DND-41 (cell line): ENCODE measurements at places on chromosomes 2 and 18.

GRCh38 chr2:72173640-72174321 lies 26.1 kb upstream of the CYP26B1 start:
- DNase-seq = no peak

- peak; percentile 59 for DNase-seq
Measured at GRCh38 chr18:79400591-79401381, 5.1 kb downstream of the NFATC1 start.

- DNase-seq = no peak
Measured at GRCh38 chr2:57886161-57886786, 160.3 kb upstream of the VRK2 start.

DNA sequence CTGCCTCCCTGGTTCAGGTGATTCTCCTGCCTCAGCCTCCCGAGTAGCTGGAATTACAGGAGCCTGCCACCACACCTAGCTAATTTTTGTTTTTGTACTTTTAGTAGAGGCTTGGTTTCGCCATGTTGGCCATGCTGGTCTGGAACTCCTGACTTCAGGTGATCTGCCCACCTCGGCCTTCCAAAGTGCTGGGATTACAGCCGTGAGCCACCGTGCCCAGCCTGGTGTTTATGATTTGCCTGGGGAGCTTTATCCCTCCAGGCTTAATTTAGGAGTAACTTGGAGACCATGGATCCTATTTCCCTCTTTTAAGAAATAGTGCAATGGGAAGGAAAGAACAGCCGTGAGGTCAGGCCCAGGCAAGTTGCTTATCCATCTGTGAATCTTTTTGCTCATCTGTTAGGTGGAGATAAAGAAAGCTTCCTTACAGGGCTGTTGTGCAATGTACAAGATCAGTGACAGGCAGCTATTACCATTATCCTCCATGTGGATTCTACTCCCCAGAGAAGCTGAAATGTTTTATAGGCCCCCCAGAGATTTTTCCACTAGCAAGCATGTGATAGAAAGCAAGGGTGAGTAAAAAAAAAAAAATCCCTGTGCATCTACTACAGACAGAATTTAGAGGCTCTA lies 104.9 kb upstream of the MGAT5 start:
- no peak for DNase-seq

DNA sequence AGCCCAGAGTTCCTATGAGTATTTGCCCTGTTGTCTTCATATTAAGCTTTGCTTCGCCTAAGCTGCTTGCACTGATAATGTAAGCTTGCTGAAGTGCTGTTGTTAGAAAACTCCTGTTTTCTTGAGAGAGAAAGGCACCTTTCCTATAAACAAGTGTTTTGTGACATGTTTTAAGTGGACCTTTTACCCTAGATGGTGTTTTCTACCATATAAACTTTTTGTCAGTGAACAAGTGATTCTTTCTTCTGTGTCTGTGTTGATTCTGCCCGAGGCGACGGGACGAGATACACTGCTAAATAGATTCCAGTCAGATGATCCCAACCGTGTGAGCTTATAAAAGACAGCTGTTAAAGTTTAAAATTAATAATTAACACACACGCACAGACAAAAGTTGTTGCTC lies 24.1 kb downstream of the CABLES1 start:
- DNase-seq = no peak

DNA sequence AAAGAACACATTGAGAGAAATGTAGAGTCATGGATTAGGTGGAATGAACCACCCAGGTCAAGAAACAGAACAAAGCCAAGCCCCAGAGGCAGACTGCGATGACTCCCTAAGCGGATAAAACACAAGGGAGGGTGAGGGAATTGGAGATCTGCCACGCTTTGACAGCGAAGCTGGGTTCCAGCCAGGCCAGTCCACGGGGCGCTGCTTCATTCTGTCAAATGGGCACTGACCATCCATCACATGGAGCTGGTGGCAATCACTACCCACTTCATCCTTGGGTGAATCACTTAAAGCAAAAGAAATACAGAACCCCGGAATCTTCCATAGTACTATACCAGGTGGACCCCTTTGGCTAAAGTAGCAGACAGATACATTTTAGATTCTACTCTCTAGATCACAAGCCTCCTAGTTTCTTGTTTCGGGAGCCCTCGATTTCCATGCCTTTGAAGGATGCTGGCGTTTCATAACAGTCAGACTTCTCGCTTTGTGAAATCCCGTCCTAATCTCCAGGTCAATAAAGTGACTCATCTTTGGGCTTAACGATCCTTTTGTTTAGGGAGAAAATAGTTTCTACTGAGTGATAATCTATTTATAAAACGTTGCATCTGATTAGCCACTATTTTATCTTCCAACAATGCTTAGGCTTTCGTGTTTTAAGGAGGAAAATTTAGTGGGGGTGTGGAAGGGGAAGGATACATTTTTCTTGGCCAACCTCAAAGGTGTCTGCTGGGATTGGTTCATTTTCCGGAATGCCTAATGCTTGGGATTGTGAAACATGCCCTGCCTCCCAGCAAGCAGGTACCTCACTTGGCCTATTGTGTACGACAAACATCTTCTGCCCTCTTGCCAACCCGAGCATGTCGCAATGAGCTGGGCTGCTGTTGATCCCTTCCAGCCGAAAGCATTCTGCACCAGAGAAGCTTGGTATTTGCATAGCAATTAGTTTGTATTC lies 44.1 kb upstream of the HDAC4 start:
- no peak for DNase-seq

DNA sequence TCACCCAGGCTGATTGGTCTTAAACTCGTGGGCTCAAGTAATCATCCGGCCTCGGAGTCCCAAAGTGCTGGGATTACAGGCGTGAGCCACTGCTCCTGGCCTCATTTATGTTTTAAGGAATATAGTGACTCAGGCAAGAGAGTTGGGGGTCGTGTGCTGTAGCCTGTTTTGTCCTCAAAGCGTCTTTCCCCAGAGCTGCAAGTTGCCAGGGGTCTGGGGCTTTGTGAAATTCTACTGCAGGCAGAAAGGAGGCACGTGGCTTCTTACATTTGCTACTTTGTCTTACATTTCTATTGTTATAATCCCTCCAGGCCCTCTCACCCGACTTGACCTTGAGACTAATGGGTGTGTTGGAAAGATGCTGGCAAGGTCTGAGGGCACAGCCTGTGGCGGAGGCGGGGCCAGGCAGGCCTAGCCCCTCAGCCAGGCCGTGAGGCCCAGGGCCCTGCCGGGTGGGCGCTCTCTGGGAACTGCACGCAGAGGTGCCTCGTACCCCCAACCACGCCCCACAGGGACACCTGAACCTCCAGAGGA lies 85.8 kb upstream of the NDUFV2 start:
- no peak for DNase-seq

DNA sequence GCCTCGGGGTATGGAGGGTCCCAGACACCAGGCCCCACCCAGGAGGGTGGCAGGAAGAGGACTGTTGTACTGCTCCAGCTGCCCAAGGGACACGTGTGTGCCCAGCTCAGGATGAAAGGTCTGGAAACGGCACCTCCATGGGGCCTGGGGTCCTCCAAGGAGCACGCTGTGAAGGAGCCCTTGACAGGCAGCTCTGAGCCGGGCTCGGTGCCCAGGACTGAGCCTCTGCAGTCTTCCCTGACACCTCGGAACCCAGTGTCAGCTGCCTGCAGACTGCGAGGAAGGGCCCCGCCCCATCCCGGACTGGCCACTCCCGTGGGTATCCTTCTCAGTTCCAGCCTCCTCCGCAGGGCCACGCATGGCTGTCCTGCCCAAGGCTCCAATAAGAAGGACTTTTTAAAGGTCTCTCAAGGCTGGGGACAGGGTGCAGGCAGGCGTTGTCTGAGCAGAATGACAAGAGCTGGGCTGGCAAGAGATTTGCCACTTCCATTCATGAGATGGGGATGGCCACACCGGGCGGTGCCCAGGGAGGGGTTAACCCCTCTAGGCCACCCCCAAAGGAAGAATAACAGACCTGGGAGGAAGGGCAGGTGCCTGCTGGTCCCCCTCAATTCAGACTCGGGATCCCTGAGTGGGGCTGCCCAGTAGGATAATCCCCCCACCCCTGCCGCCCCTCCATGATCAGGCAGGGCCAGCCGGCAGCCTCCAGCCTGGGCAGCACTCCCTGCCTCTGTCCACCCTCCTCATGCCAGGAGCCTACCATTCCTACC lies 8.9 kb downstream of the ECEL1 start:
- no peak for DNase-seq

DNA sequence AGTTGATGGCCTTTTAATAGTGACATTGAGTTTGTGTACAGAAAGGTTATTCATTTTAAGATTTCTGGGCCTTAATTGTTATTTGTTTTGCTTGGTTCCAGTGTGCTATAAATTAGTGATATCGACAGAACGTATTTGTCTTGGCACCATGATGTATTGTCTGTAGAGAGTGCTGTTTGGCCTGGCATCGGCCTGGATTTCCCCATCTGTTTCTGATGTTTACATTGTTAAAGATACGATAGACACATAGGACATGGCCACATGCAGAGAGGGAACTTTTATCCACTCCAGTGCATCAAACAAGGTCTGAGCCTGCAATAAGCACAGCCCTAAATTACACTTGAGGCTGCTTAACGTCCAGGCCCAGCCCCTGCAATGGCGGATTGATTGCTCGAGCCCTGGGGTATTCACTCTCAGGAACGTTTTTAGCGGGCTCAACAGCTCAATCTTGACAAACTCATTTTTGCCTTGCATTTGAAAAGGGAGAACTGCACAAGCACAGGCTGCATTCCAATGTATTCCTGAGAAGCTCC lies 144.7 kb downstream of the SLC4A3 start:
- DNase-seq = no peak

DNA sequence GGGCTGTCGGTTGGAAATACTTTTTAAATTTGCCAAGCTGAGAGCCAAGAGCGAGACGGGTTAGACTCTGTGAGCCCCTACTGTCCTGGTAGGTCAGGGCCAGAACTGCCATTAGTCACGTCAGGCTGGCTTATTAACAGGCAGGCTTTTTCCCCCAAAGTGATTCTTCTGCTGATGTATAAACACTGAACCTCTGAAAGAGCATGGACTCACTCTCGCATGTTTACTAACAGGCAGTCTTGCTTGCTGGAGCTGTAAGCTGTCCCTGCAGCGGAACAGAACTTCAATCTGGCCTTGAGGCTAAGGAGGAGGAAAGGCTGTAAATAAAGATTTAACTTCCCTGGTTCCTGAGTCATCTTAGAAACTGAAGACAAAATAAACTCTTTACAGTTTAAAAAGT lies 288.4 kb downstream of the PIEZO2 start:
- no peak for DNase-seq

- DNase-seq = peak; percentile 23
Measured at GRCh38 chr2:160670618-160671017, 177.0 kb upstream of the RBMS1 start.

- no peak for DNase-seq
Measured at GRCh38 chr18:68800075-68800474, 2.2 kb downstream of the CCDC102B start.

DNA sequence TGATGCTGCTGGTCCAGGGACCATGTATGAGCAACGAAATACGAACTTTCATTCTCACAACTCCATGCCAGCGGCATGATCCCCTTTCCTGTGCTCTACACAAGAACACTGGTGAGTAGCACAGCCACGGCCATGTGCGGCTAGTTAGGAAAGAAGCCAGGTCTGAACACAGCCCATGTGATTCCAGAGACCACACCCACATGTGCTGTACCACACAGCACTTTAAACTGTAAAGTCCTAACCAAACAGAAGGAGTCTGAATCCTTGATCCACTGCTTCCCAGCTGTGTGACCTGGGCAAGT lies 33.0 kb upstream of the ACAA2 start:
- DNase-seq = no peak

DNA sequence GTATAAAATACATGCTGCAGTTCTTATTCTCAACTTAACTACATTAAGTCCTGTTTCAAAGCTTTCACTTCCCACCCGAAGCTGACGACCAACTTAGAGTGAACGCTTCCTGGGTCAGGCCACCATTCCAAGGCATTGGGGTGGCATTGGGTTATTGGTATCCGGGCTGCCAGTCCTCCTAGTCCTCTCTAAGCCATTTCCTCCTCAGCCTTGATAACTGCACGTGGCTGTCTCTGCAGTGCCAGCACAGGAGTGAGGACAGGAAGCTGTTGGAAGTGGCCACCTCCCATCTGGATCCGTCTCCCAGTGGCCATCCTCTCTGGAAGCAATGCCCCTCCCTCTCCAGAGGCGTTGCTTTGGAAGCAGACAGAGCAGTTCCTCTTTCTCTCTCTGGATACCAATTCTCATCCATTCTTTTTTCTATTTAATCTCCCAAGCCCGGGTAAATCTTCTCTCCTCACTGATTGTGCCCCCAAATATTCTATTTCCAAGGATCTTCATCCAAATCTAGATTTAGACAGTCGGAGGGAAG lies 354.7 kb downstream of the EIPR1 start:
- no peak for DNase-seq

- no peak for DNase-seq
Measured at GRCh38 chr2:133591164-133591563, 22.9 kb upstream of the NCKAP5 start.

GRCh38 chr18:9787712-9788111 lies 79.6 kb downstream of the RAB31 start:
- DNase-seq = no peak

GRCh38 chr2:188870289-188870688 lies 103.9 kb upstream of the COL3A1 start:
- DNase-seq = no peak

GRCh38 chr2:113273027-113273551 lies 5.6 kb downstream of the PAX8 start:
- peak; percentile 15 for DNase-seq

- no peak for DNase-seq
Measured at GRCh38 chr2:127176371-127177311, 43.5 kb downstream of the CYP27C1 start.

GRCh38 chr2:16094811-16095210 lies 154.5 kb downstream of the MYCN start:
- DNase-seq = no peak

DNA sequence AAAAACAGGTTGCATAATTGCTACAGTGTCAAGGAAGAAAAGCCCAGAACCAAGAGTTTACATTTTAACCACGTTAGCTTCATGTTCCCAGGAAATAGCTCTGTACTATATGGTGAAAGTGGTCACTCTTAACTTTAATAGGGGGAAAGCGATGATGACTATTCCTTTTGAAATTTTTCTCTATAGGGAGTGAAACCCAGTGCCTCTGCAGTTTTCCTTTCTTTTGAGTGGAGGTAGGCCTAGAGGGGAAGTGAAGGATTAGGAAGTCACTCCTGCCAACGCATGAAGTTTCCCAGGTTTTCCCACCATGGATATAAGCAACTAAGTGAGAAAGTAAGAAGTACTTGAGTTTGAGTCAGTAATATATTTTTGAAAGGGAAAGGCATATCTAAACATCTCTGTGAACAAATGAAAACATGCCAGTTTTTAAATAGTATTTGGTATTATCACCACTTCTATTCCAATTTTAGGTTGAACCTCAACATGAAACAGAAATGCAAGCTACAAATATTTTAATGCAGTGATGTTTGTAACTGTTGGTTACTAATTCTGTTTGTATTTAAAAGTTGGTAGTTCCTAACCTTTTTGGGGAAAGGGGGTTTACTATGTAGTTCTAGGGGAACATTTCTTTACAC lies 91.9 kb downstream of the VRK2 start:
- DNase-seq = no peak

GRCh38 chr2:205482399-205483081 lies 199.8 kb upstream of the NRP2 start:
- no peak for DNase-seq

GRCh38 chr18:54737986-54738385 lies 90.3 kb upstream of the RAB27B start:
- no peak for DNase-seq
